Fibroblast of mammary gland (primary cell): ENCODE measurements at places on chromosomes 1 and 21.
A peak's percentile ranks its signal among the peaks of the same experiment; 100 is the strongest.

GRCh38 chr1:210031473-210031872 is 93.5 kb downstream of the SYT14 start:
- DNase-seq: no peak

DNA sequence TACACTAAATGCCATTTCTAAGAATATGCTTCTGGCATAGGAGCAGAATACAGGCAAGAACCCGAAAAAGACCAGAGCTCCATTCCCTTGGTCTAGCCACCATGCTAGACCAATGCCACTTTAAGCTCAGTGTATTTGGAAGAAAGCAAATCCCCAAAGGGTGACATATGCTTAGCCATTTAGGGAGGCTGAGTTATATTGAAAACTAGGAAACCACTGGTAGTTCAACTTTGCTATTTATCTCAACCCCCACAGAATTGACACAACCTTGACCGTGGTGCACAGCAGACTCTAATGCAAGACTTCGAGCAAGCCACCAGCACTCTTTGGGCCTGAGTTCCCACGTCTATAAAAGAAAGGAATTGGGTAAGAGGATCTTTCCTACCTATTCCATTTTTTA is 167.9 kb downstream of the ADSS2 start:
- DNase-seq: no peak

- peak; percentile 30 for DNase-seq
Measured at GRCh38 chr1:8239306-8240023, 78.4 kb upstream of the SLC45A1 start.

DNA sequence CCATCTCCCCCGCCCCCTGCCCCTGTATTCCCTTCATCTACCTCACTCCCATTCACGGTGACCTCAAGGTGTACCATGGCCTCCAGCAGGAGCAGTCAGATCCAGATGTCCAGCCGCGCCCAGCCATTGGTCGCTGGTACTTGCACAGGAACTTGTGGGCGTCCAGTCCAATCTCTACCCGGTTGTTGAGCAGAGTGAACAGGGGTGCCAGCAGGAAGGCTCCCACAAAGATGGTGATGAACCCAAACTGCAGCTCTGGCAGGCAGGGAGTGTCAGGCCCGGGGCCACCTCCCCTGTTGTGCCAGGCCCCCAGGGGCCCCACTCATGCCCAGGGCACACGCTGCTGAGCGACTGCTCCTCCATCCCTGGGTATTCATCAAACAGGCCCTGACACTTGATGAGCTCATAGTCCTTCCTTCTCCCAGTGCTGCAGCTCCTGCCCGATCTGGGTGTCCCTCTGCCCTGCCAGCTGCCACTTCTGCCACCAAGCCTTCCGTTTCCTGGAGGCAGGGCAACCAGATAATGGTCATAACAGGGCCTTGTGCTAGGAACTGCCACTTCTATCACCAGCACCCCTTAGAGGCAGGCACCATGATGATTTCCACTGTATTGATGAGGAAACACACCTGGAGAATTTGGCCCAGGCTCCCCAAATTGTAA is 5.7 kb upstream of the ARHGEF19 start:
- DNase-seq: no peak

DNA sequence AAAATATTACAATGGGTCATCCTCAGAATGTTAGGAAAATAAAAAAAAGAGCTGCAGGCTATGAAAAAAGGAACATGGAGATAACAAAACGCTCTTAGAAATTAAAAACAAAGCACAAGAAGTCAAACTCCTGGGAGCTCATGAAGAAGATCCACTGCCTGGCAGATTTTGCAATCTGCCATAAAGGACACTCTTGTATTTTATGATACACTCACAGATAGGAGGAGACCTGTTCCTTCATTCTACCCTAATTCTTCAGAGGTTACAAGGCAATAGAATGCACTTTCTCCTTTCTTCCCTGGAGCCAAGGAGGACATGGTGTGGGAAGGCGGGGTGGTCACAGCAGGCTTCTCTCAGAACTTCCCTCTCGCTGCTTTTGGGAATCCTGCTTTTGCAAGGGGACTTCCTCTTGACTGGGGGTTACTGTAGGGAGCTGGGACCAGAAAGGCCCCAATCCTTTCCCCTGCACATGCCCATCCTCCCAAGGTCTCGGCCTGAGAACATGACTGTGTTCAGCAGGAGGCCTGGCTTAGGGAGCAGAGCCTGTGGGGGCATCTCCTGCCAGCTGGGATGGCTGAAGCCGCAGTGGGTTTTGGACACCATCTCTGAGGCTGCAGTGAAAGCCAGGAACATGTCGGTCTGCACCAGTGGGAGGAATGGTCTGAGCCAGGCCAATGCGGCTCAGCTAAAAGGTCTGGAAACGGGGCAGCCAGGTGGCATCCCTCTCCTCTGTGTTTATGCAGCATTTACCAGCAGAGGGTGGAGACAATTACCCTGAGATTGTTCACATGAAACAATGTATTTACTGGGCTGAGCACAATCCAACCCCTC is 44.8 kb downstream of the GPR161 start:
- DNase-seq: no peak

DNA sequence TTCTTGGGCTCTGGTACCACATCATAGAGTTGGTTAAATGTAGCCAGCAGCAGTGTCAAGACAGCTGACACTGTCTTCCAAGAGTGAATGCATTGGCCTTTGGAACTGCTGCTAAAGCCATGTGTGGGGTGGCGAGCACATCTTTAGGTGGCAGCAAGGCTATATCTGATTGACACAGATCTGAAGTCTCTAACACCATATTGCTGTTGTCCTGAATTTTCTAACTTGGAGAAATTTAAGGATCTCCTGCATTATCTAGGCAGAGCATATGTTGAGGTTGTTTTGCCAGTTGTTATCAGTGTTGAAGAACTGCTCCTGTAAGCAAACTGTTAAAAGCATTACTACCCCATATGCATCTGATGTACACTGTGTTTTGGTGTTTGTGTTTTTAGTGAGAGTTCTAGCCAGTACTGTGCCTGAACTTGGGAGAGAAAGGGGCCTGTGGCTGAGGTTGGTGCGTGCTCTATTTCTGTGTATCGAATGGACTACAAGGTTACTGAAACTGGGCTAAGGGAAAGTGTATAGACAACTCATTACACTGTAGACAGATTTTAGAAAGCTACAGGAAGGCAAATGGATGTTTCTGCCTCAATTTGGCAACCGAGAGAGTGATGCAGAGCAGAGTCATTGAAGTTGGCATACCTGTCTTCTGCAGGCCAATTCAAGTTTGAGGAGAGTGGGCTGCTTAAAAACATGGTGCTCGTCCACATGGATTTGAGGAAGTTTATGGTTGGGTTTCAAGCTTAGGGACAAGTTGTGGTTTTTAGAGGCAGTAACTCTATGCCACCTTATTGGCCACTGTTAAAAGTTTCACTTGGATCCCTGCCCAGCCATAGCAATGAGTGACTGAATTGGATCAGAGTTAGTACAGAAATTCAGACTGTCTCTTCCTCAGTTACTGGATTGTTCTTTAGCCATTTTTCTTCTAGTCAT is 16.9 kb downstream of the DYRK3 start:
- no peak for DNase-seq

- DNase-seq: peak; percentile 14
Measured at GRCh38 chr1:110927484-110928075, 36.1 kb downstream of the LRIF1 start.

DNA sequence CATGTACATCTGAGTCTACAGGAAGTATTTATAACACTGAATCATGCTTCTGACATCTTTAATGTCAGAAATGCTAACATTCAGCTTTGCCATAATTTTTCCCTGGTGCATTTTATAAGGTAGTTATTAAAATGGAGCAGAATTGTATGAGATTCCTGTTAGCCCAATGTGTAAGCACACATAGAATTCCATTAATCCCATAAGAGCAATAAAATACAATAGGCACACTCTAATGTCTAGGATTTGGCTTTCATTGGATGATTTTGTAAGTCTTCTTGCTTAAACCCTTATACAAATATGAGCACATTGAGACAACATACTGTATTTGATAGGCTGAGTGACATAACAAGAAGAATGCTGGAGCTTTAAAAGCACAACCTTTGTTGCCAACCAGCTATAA is 256.4 kb downstream of the HMCN1 start:
- DNase-seq: no peak
